ENCODE measurements at places on chromosomes 7 and 10.

DNA sequence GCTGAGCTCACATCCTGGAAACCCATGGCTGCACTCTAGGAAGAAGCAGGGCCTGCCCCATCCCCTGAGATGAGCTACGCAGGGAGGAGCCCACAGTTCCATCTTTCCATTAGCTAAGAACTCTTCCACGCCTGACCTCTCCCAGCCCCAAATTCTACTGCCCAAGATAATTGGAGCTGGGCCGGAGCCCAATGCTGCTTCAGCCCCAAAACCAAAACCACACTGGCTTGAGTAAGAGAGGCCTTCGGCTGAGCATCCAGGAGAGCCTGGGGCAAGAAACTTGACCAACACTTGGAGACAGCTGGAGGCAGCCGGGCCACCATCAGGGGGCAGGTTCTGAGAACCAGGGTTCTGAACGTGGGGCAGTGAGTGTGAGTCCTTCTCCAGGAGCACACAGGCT is 116.1 kb upstream of the ZMIZ1 start:
- DNase-seq: no peak

GRCh38 chr10:34666008-34666704 is 148.9 kb downstream of the PARD3 start:
- DNase-seq: no peak

DNA sequence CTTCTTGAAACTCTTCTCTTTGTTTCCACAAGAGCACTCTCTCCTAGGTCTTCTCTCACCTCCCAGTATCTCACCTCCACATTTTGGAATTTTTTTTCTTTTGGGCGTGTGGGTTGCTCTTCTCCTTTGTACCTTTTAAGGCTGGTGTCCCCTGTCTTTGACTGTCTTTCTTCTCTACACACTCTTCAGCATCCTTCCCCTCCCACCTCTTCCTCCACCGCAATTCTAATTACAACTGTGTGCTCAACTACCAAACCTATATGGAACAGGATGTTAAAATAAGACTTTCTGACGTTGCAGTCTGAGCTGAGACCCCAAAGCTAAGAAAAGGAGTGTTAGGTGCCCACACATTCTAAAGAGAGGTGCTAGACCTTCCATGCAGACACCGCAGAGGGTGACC is 14.0 kb upstream of the ADRB1 start:
- no peak for DNase-seq

DNA sequence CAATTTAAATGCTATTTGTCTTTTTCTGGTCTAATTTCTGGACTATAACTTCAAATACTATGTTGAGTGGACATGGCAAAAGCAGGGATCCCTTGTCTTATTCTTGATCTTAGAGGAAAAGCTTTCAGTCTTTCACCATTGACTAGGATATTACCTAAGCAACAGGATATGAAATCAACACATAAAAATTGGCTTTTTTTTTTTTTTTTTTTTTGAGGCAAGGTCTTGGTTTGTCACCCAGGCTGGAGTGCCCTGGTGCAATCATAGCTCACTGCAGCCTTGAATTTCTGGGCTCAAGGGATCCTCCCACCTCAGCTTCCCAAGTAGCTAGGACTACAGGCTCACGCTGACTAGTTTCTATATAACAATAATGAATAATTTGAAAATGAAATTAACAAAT is 90.8 kb downstream of the JMJD1C start:
- no peak for DNase-seq

GRCh38 chr10:17644485-17644943 is 563 bp downstream of the STAM start:
- no peak for DNase-seq

GRCh38 chr10:23604613-23605012 is 165.7 kb downstream of the OTUD1 start:
- DNase-seq: no peak

DNA sequence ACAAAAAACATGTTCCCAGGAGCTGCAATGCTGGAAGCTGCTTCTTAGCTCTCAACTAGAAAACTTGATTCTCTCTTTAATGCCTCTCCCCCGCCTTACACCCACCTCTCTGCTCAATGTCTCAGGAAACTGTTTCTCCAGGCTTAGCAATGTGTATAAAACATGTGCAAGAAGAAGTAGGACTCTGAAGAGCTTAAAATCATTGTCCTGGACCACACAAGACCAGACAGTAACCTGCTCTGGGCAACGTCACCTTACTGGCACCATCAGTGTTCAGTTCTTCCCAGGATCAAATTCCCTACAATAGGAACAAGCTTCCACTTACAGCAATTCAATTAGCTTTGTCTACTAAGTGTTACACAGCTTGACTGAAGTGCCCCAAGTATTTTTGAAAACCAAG is 104.9 kb downstream of the RAPGEF5 start:
- DNase-seq: no peak

GRCh38 chr7:157485361-157485831 is 148.6 kb downstream of the DNAJB6 start:
- no peak for DNase-seq

GRCh38 chr7:108062250-108063014 is 59.5 kb upstream of the LAMB1 start:
- no peak for DNase-seq

GRCh38 chr10:98289802-98290209 is 21.8 kb upstream of the LOXL4 start:
- DNase-seq: no peak

- no peak for DNase-seq
Measured at GRCh38 chr7:128352153-128352537, 8.4 kb upstream of the RBM28 start.

GRCh38 chr7:105656922-105657521 is 75.7 kb upstream of the EFCAB10 start:
- no peak for DNase-seq

GRCh38 chr7:64555046-64555445 is 7.8 kb downstream of the ZNF680 start:
- DNase-seq: no peak

DNA sequence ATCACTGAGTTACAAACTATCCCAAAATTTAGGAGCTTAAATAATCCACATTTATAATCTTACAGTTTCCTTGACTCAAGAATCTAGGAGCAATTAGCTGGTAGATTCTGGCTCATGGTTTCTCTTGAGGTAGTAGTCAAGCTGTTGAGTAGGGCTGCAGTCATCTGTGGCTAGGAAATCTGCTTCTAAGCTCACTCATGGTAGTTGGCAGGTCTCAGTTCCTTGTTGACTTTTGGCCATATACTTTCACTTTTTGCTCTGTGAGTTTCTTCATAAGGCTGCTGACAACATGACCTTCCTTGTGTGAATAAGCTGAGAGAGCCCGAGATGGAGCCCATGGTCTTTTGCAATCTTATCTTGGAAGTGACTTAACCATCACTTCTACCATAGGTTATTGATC is 10.8 kb upstream of the ETV1 start:
- no peak for DNase-seq

- DNase-seq: no peak
Measured at GRCh38 chr7:157228864-157229422, 90.2 kb downstream of the UBE3C start.

DNA sequence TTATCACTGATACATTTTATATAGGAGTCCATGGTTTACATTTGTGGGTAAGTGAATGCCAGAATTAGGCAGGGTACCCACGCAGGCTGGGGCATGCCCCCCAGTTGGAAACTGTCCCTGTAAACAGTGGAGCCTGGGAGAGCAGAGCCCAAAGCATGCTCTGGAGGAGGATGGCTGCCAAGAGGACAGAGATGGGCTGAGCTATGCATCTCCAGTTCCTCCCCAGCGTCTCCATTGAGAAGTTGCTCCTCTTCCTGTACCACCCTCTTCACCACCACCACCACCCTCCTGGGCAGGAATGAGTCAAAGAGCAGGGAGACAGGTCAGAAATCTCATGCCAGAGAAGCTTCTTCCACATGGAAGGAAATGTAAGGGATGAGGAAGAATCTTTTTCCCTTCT is 67.7 kb upstream of the KMT2E start:
- DNase-seq: no peak

DNA sequence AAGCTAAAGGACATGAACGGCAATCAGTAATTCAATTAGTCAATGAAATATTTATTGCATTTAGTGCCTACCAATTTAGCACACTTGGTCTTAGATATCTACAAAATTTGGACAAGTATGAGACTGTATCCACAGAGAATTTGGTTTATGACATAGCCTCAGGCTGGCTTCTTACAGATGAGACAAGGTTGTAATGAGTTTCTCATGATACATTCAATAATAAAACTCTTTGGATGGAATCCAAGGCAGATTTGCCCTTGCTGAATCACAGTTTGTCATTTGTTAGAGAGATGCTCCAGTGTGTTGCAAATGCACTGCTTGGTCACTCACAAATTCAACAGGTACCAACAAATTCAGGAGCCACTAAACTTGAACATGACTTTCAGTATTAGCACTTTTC is 162.5 kb downstream of the GPR37 start:
- DNase-seq: no peak

- no peak for DNase-seq
Measured at GRCh38 chr7:143233816-143234532, 12.1 kb downstream of the TAS2R40 start.

- no peak for DNase-seq
Measured at GRCh38 chr10:84424731-84425167, 96.4 kb downstream of the CCSER2 start.

DNA sequence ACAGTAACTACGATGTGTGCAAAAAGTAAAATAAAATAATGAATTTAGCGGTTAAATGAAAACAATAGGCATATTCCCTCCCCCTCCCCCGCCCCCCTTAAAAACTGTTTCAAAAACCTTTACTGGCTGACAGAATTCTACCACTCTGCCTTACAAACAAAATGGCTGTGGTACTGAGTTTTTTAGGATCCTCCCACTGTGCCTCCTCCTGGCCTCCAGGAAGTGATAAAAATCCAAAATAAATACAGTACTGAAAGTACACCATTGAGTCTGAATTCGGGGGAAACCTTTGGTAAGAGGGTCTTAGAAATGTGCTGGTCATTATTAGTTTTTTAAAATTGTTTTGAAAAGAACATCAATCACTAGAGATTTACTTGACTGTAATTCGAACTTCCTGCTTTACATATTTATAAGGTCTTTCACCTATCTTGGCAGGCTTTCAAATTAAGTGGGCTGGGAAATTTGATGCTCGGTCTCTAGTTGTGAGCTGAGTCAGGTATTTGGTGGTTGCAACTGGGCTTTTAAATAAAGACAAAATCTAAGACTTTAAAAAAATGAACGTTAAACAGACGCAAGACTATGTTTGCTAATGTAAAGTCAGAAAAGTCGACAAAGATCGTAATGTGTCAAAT is 32.5 kb upstream of the EPC1 start:
- no peak for DNase-seq

GRCh38 chr7:30596014-30596641 is 1.4 kb downstream of the GARS1 start:
- DNase-seq: no peak

- no peak for DNase-seq
Measured at GRCh38 chr10:86100581-86101061, 266.0 kb downstream of the GRID1 start.

DNA sequence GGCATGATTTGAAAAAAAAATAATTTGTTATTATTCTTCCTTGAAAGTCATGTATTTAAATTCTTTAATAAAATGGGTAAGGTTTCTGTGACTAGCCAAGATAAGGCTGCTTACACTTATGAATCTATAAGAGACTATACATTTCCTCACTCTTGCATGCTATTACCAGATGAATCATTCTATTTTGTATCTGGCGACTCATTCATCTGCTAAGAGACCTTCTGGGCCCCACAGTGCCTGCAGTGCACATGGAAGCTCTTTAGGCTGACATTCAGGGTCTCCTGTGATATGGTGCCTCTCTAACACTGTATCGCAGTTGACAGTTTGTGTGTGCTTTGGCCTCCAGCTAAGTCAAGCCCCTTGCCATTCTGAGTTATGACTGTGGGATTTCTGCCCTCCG is 121.9 kb downstream of the NRG3 start:
- no peak for DNase-seq

DNA sequence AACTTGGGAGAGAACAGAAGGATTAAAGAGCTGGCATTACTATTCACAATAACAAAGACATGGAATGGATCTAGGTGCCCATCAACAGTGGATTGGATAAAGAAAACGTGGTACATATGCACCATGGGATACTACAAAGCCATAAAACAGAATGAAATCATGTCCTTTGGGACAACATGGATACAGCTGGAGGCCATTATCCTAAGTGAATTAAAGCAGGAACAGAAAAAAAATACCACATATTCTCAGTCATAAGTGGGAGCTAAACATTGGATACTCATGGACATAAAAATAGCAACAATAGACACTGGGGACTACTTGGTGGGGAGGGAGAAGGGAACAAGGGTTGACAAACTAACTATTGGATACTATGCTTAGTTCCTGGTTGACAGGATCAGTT is 133.2 kb upstream of the ITGB1 start:
- no peak for DNase-seq

- no peak for DNase-seq
Measured at GRCh38 chr7:30911133-30911532, 520 bp upstream of the AQP1 start.

GRCh38 chr10:72761498-72761897 is 69.6 kb downstream of the MCU start:
- DNase-seq: no peak
